ENCODE measurements at places on chromosomes 1 and 21.
A peak's percentile ranks its signal among the peaks of the same experiment; 100 is the strongest.

GRCh38 chr1:178571807-178572206 is 58.9 kb downstream of the TEX35 start:
- no peak for DNase-seq

- no peak for DNase-seq
Observed at GRCh38 chr1:5478961-5479360, 513.3 kb downstream of the NPHP4 start.

GRCh38 chr1:228446852-228447251 is 30.2 kb upstream of the TRIM17 start:
- no peak for DNase-seq

DNA sequence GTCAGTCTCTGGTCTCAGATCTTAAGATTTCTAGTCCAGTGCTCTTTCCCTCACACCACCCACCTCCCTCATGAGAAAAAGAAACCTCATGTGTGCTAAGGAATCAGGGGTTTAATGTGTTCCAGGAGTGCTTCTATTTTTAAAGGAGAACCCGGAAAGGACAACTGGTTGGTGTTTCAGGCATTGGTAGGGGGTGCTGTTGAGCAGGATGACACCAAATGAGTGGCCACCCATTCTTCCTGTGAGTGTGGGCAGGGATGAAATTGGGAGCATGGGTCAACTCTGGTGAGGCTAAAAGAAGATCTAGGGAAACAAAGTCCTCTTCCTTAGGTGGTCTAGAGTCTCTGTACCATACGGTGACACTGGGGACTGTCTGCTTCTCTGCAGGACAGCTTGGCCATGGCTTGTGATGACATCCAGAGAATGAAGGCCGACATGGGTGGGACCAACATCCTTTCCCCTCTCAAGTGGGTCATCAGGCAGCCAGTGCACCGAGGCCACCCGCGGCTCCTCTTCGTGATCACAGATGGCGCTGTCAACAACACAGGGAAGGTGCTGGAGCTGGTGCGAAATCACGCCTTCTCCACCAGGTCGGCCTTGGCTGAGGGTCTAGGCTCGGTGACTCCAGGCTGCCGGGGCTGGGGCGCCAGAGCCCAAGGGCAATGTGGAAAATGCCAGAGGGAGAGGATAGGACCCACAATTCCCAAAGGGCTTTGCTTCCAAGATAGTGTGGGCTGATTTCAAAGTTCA is 39.3 kb downstream of the VWA5B1 start:
- DNase-seq = no peak

DNA sequence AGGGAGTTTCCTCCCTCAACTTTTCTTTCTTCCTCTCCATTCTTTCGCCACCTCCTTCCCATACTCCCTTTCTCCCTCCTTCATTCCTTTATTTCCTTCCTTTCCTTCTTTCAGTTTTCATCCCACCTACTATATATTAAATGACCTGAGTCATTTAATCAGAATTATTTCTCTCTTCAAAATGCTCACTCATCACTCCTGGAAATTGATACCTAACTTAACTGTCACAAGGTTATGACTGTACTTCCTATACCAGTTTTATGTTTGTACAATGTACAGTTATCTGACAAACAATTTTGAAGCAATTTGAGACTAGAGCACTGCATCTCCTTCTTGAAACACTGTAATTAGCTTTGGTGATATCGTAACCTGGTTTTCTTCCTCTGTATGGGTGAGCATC is 41.4 kb downstream of the NEXN start:
- DNase-seq = no peak

- no peak for DNase-seq
Observed at GRCh38 chr1:177854951-177855350, 114.9 kb downstream of the SEC16B start.

GRCh38 chr1:92923664-92924063 is 37.6 kb downstream of the DIPK1A start:
- no peak for DNase-seq

DNA sequence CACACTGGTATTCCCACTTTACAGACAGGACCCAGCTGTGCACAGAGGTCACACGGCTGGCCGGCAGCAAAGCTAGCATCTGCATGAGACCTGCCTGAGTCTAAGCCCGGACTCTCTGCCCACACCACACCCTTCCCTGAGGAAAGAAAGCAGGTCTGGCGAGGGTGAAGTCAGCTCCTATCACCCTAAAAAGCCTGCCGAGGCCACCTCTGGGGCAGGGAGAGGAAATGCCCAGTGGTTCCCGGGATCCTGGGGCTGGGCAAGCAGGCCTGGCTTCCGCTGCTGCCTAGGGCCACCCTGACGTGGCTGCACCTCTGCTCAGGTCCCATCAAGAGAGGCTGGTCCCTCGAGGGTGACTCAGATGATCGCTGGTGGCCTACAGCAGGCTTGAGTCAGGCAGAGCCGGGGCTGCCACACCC is 42.2 kb downstream of the RAP1GAP start:
- no peak for DNase-seq

- no peak for DNase-seq
Observed at GRCh38 chr1:168419736-168420135, 124.1 kb downstream of the XCL2 start.

- peak; percentile 33 for DNase-seq
Observed at GRCh38 chr1:204074274-204075138, 1.6 kb downstream of the SOX13 start.

- DNase-seq = no peak
Observed at GRCh38 chr1:75341537-75341936, 207.3 kb downstream of the LHX8 start.

- peak; percentile 58 for DNase-seq
Observed at GRCh38 chr1:71047635-71048607, at the start of gene PTGER3. PTGER3 (minus strand) TSS chr1:71047816; CDS start chr1:71047577, 239 bp downstream.

GRCh38 chr1:24178407-24178806 is 8.7 kb downstream of the IFNLR1 start:
- no peak for DNase-seq

DNA sequence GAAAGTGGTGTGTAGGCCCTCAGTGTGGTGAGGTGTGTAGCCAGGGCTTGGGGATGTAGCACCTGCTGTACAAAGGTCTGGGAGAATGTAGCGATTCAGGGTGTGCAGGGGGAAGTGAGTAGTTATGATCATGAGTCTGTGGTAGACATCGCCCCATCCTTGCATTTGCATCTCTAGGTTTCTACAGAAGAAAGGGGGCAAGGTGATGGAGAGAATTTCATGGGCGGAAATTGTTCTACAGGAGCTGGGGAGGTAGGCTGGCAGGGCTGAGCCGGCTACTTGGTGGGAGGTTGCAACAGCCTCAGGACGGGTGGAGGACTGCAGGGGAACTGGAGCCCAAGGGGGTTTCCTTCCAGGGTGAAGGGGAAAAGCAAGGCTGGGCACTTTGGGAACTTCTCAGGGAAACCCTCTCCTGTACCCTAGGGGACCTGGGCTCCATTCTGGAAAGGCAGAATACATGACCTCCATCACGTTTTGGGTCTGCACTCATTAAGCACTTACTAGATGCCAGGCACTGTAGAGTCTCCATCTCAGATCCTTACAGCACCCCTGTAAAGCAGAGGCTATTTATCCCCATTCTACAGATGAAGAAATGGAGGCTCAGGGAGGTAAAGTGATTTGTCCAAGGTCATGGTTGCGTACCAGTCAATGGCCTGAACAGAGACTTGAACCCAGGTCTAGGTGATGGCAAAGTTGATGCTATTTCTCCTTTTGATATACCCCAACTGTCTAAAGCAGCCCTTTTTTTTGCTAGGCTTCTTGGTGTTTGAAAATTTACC is 14.5 kb upstream of the TNFRSF1B start:
- DNase-seq = no peak

GRCh38 chr1:42992054-42992571 is 33.4 kb upstream of the SLC2A1 start:
- no peak for DNase-seq

DNA sequence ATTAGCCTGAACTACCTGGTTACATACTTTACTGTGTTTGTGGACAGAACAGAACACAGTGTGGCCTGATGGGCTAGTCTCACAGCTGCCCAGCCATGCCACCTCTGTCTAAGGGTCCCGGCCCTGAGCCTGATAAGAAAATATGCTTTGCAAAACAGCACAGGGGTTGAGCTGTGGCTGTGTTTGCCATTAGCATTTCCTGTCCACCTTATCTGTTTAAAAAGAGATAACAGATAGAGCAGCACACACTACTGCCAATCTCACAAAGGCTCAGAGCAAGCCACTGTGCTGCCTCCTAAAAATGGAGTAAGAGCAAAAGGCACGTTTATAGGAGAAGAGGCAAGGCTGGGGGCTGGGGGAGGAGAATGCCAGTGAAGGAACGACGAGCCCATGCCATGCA is 95.0 kb downstream of the SUSD4 start:
- no peak for DNase-seq

DNA sequence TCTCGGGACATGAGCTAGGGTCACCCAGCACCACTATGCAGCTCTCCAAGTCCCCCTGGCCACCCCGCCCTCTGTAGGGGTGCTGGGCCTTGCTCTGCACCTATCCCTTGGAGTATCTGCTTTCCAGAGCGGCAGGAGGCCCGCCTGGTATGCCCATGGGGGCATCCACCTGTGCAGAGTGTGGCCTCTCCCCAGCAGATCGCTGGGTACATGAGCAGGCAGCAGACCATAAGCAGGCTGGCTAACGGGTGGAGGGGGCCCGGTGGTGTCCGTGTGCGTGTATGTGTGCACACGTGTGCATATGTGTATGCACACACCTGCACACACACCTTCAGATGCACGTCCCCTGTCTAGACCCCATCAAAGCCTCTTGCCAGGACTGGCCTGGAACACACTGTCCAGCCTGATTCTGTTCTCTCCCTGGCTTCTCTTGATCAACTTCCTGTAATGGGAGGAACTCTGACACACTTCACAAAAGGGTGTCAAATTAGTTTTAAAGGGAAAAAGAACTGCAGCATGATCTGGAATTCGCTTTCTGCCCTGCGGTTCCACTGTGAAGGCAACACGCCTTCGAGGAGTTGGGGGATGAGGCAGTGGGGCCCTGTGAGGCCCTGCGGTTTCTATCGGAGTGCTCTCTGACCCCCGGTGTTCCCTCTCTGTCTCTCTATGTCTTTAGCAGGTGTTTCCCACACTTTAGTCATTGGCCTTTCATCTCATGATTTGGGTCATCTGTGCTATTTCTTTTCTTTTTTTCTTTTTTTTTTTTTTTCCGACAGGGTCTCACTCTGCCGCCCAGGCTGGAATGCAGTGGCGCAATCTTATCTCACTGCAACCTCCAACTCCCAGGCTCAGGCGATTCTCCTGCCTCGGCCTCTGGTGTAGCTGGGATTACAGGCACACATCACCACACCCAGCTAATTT is 17.2 kb upstream of the NPHP4 start:
- DNase-seq = no peak

DNA sequence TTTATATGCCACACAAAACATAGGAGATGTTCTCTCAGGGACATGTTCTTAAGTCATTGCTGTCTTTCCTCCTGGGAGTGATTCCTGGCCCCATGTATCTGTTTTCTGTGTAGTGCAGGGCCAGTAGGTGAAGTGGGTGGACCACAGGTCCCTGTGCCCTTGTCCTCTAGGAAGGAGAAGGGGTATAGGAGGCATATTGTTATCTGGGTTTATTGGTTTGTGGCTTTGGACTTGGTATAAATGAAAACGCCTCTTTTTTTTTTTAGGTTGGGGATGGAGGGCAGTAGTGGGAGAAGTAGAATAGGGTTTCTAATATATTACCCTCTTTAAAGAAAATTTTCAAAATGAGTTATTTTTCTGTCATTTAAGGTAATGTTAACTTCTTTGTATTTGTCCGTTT is 29.4 kb downstream of the DYRK1A start:
- DNase-seq = no peak

DNA sequence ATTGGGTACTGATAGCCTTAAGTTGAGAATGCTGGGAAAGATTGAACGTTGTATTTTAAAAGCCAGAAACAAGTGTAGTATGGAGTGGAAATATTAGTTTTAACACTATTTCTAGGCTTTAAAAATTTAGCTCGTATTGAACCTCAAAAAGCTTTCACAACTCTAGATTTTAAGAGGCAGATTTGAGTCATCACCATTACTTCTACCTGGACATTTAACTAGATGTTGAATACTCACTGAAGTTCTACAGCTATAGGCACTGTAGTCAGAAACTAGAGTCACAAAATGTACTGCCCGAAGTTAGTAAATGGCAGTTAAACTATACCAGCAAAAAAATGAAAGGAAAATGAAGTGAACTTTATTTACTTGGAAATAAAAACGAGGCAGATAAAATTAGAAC is 96.5 kb downstream of the NEK7 start:
- DNase-seq = no peak

DNA sequence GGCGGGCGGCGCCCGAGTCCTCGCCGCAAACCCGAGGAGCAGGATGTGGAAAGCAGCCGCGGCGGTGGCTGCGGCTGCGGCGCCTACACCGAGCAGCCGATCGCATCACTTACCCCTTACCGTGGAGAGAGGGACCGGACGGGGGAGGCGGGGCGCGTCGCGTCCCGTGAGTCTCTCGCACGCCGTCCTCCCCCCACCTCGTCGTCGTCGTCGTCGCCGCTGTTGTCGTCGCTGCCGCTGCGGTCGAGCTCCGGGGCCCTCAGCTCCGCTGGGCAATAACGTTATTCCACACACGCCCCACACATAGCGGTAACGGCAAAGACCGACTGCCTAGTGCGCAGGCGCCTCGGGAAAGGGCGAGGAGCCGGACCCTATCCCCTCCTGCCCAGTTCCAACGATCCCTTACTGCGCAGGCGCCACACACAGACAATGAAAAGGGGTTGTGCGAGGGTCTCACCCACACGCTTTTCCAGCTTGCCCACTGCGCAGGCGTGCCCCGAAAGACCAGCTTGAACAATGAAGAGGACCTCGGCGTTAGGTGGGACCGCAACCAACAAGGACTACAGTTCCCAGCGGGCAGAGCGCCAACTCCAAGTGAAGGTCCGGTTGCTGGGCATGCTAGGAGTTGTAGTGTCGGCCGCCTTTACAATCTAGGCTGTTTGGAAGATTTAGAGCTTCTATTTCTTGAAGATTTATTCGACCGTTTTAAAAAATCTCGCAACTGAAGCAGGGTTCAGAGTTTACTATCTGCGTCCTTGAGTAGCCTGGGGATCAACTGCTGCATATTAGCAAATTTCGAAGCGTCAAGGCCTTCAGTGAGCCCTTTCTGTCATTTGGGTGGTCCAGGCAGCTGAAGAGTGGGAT is at the start of gene CEP170:
TSS of gene CEP170 (minus strand) at position 355 of the 864 bp plus-strand sequence. CDS start 30,001 bp downstream, outside the sequence.
- DNase-seq = peak; percentile 93

DNA sequence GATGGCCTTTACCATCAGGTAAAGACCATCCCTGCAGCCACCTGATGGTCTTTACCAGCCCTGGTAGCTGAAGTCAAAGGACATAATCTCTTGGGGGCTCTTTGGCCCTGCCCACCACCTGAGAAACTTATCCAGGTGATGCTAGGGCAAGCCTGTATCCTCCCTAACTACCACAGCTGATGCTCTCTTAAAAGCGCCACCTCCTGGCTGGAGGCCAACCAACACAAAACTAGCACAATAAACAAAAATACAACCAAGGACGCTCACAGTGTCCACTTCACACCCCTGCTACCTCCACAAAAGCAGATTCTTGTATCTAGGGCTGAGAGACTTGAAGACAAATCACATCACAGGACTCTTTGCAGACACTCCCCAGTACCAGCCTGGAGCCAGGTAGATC is 357.1 kb upstream of the POU3F1 start:
- no peak for DNase-seq

- no peak for DNase-seq
Observed at GRCh38 chr1:118744420-118744819, 243.7 kb downstream of the TBX15 start.

GRCh38 chr1:15717418-15718125 is 18.5 kb upstream of the SLC25A34 start:
- no peak for DNase-seq

GRCh38 chr21:27802816-27803475 is 836.1 kb upstream of the ADAMTS5 start:
- DNase-seq = peak; percentile 26
